Activated T-helper 2 cell treated with anti-CD3 and anti-CD28 coated beads, Interferon-gamma antibody, Interleukin-2, Interleukin-4, amounts not matched to agents 10 μg/mL and 5 μg/mL and 100 μg/mL, durations not matched to agents 14 hours and 24 hours and 36 hours (primary cell): ENCODE measurements at places on chromosomes 7 and 10.

DNA sequence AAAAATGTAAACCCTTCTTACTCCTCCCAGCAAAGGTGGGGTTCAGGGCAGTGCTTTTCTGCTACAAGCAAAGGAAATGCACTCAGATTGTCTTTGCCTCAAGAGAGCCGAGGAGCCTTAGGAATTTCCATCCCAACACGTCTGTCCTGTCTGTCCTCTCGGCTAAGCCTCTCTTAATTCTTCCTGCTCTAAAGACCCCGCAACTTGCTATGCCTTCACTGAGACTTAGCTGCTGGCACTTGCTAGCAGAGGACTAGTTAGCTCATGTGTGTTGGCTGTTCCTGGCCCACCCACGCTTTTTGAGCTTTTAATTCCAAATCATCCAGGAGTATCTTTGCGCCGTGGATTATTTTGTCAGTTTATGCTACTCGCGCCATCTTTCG, 481 bp upstream of the NPM3 start:
- DNase-seq = no peak

- DNase-seq = no peak
These were observed 922 bp upstream of the MYO1G start for GRCh38 chr7:44979481-44980392.

DNA sequence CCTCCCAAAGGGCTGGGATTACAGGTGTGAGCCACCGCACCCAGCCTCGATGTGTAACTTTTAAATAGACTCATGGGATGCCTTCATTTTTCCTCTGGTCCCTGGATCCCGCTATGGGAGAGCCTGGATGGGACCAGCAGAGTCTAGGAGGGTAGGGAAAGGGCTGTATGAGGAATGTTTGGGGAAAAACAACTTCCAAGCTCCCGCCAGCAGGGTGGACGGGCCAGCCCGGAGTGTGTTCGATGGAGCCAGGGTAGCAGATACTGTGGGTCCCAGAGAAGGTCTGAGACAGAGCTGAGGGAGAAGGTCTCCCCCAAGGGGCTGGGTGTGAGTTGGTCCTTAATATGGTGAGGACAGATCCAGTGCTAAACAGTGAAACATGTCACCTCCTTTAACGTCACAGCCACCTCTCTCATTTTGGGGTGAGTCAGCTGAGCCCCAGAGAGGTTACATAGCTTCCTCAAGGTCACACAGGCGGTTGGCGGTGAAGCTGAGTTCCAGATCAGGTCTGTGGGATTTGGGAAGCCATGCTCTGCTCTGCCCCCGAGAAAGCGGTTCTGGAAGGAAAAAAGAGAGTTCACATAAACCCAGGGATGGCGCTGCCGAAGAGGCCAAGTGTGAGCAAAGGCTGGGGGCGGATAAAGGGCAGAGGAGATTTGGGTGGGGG, 66.4 kb downstream of the MYL10 start:
- DNase-seq = no peak

GRCh38 chr7:30912021-30912730, 523 bp downstream of the AQP1 start:
- DNase-seq = no peak

GRCh38 chr7:69433081-69433480, 165.2 kb upstream of the AUTS2 start:
- no peak for DNase-seq

GRCh38 chr7:15669443-15670090, 16.9 kb downstream of the MEOX2 start:
- DNase-seq = no peak

DNA sequence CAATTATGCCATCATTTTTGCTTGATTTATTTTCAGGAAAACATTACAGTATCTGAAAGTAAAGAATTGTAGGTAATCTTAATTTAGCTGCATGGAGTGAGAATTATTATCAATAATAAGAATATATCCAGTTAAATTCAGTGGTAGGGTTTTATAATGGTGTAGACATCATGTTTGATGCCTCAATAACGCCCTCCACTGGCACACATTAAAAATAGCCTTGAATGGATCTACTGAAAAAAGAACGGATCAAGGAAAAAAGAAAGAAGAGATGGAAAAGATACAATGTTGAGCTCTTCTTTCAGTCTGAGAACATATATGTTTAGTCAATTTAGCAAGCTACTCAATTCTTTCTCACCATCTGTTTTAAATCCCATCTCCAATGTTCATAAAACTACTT, 319.2 kb downstream of the CDC14C start:
- no peak for DNase-seq

- no peak for DNase-seq
These were observed 1.5 kb upstream of the LAMB1 start for GRCh38 chr7:108004220-108005142.

DNA sequence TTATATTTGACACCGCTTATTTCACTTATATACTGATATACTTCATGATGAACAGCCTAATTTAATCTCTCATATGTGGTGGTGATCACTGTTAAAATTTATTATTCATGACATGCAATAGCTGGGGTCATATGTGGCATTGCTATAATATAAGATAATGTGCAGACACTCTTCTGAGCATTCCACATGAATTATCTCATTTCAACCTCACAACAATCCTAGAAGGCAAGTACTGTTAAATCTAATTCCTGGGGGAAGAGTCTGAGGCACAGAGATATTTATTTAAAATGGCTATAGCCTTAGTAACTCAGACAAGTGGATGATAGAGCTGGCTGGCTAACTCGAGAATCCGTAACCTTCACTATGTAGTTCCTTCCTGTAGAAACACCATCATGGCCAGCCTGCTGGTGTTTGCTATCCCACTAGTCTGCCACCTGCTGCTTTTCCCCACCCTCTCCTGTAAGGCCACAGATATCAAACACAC, 46.6 kb upstream of the A1CF start:
- DNase-seq = no peak

DNA sequence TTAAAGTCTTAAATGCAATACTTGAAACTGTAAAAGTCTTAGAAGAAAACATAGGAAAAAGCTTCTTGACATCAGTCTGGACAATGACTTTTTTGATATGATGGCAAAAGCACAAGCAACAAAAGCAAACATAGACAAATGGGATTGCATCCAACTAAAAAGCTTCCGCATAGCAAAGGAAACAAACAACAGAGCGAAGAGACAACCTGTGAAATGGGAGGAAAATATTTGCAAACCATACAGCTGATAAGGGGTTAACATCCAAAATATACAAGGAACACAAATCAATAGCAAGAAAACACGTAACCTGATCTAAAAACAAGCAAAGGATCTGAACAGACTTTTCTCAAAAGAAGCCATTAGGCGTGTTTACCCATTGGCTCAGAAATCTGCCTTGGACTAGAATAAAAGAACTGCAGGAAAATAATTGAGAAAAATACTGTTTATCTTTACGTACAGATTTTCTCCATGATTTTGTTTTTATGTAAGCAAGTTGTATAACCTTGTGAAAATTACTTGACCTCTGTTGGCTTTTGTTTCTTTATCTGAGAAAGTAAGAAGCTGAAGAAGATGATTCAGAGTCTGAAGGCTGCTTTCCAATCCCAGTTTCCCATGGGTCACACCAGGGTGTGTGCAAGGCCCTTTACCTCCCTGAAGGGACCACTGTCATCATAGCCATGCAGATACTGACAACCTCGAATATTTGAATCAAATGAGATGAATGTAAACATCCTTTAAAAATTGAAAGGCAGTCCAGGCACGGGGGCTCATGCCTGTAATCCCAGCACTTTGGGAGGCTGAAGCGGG, 99.1 kb upstream of the LANCL2 start:
- no peak for DNase-seq

DNA sequence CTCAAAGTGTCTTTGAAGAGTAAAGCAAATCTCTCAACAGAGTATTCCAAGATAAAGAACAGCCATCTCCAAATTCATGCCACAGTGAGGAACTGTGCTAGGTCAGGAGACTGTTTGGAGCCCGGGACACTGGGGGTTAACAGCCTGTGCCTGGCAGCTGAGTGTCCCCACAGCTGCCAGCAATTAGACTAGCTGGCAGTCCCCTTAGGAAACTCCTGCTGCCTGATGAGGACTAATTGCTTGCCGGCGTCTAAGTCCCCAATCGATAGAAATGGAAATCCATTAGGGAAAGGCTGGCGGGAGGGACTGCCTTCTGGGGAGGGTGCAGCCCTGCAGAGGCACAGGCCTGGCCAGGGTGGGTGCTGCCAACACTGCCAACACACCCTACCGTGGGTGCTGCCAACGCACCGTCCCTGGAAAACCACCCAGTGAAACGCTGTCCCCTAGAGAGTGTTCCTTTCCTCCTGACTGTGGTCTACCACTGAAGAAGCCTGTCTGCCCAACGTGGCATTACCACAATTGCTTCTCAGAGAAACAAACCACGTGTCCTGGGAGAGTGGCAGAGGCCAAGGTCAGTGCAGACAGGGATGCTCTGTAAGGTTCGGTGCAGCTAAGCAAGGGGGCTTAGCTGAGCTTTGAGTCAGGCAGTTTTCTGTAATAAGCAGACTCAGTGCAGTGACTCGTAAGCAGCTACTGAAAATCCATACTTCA, 60.8 kb downstream of the XRCC2 start:
- DNase-seq = no peak

DNA sequence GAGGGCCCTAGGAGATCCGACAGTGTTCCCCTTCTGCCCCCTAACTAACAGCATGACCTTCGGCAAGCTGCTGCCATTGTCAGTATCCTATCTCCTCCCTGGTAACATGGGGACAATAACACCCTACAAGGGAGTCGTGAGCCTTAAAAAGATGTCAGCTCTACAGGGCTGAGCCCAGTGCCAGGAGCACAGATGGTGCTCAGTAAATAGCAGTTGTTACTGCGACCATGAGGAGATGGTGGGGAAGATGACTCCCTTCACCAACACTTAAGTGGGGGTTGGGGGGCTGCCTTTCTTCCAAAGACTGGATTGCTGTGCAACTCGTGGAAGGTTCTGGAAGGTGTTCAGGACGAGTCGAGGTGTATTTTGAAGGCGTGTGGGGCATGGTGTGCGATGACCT, 29.5 kb upstream of the C10orf120 start:
- DNase-seq = no peak

DNA sequence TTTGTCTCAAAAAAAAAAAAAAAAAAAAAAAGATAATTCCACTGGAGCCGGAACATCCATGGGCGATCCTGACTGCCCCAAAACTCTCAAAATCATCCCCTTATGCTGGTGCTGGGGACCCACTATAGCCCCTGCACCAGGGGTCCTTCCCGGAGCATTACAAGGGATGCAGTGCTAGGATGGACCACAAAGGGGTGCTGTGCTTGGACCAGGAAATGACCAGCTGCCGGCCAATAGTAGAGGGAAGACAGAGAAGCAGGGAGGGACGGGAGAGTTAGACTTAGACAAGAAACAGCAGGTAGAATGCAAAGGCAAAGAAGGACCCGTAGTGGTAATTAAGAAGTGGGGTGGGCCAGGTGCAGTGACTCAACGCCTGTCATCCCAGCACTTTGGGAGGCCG, 40.5 kb downstream of the RCC1L start:
- DNase-seq = no peak

DNA sequence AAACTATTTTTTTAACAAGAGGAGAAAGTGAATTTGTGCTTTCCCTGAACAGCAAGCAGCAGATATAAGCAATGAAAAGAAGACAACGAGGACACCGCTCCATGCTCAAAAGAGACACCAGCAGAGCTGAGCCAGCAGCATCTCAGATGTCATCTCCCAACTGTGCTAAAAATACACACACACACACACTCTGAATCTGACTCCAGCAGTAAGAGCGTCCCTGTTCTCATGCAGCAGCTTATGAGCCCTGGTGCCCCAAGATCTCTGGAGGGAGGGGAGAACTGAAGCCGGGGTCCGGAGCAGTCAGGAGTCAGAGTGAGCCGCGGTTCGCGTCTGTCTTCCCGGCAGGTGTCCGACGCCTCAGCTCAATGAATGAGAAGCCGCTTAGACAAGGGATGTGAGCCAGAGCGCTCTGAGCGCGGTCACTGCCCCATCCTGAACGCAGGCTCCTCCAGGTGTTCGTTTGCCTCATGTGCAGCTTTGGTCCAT, 49.2 kb downstream of the SVIL start:
- no peak for DNase-seq

GRCh38 chr10:77715088-77715487, 77.5 kb upstream of the KCNMA1 start:
- DNase-seq = no peak

GRCh38 chr7:1144269-1144771, 15.7 kb downstream of the ZFAND2A start:
- DNase-seq = no peak

- no peak for DNase-seq
These were observed 99.6 kb downstream of the ZMYND11 start for GRCh38 chr10:234708-235406.

DNA sequence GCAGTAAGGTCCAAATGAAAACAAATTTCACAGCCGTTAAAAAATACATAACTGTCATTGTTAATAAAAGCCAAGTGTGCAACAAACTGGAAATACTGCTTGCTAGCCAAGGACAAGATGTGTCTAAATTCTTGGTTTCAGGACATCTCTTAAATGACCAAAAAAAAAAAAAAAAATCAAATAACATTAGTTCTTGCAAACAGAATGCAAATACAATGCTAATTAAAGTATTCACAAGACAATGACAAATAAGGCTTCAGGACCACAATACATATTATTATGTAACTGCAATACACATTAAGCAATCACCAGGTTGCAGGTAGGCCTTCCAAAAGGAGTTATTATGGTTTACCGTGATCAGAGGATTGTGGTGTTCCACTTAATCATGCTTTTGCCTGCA, 3.6 kb downstream of the ARHGAP21 start:
- no peak for DNase-seq

DNA sequence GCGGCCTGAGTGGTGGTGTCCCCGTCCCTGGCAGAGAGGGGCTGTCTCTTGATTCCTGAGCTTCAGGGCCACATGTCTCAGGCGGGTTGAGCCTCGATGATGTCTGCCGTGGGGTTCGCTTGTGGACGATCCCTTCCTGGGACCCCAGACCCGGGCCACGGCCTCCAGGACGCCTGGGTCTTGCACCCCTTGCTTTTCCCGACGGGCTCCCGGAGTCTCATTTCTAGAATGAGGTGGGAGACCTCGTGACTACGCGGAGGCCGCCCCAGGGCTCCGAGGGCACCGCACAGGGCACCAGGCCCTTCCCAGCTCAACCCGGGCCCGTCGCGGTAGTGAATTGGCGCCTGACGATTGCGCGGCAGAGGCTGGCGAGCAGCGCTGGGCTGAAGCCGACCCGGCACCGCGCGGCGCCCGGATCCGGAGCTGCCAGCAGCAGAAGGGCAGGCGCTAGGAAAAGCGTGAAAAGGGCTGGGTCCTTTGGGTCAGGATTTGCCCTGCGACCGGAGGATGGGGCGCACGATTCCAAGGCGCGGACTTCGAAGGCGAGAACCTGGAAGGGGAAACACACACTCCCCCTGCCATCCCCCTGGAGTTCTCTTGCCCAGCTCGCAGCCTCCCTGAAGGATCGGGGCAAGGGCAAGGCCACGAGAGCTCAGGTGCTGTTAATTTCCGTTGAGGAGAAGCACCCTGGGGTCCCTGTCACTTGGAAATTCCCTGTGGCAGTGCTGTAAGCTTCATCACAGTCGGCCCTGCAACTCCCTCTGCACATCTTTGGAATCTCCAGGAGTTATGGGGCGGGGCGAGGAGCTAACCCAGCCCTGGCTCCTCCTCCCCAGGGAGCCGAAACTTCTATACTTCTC, 15.5 kb downstream of the TLX1 start:
- no peak for DNase-seq
